ENCODE measurements at places on chromosomes 5 and 9.

GRCh38 chr5:145221416-145221815 is 613.7 kb downstream of the PRELID2 start:
- no peak for DNase-seq

GRCh38 chr5:178461004-178461730 is 129.0 kb downstream of the COL23A1 start:
- peak; percentile 88 for DNase-seq

DNA sequence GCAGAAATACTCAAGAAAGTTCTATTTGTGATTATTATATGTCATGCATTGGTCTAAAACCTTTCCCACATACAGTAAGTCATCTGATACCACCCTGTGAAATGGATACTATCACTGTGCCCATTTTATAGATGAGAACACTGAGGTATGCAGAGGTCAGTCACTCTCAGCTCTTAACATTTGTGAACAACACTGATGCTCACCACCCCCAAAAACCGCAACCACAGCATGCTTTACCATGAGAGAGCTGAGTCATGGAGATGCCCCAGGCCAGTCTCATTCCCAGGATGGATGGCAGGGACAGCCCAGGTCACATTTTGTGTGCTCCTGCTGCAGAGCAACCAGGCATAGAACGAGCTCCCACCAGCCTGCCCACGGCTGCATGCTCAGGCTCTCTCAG is 53.5 kb upstream of the IRX1 start:
- no peak for DNase-seq

- DNase-seq: no peak
Measured at GRCh38 chr9:35882996-35883395, 12.8 kb upstream of the OR13J1 start.

- peak; percentile 77 for DNase-seq
Measured at GRCh38 chr5:173010547-173011464, 27.2 kb downstream of the ATP6V0E1 start.

GRCh38 chr5:135230251-135230925 is 168.6 kb downstream of the MACROH2A1 start:
- DNase-seq: peak; percentile 83

DNA sequence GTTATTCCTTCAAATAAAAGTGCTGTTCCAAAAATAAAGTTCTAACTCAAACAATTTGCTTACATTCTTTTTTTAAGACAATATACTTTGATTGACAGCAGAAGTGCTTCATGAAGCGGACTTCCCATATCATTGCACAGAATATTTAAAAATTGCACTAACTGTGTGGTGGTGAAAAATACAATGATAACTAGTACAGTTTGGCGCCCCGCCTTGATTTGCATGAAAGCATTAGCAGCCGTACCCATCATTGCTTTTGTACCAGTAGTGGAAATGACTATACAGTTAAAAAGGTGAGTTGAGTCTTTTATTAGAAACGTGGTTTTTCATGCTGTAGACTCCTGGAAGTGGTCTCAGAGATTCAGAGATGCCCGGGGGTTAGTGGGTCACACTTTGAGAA is 69.5 kb upstream of the MAP3K1 start:
- no peak for DNase-seq

GRCh38 chr5:7794311-7794710 is 56.6 kb downstream of the CFAP90 start:
- DNase-seq: no peak

- DNase-seq: no peak
Measured at GRCh38 chr9:13459071-13459470, 179.6 kb upstream of the MPDZ start.
